ENCODE measurements at places on chromosomes 1 and 21.

- DNase-seq = no peak
These were observed 7.5 kb downstream of the CNN3 start for GRCh38 chr1:94919241-94920030.

DNA sequence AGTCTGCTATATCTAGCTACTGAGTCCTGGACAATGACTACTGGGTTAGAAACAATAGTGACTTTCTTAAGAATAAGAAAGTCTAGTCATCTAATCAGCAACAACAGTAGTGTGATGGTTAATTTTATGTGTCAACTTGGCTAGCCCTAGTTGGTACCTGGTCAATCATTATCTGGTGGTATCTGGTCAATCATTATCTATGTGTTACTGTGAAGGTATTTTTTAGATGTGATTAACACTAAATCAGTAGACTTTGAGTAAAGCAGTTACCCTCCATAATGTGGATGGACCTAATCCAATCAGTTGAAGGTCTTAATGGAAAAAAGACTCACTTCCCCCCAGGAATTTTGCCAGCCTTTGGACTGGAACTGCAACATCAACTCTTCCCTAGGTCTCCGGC lies 312.6 kb downstream of the SIPA1L2 start:
- no peak for DNase-seq

DNA sequence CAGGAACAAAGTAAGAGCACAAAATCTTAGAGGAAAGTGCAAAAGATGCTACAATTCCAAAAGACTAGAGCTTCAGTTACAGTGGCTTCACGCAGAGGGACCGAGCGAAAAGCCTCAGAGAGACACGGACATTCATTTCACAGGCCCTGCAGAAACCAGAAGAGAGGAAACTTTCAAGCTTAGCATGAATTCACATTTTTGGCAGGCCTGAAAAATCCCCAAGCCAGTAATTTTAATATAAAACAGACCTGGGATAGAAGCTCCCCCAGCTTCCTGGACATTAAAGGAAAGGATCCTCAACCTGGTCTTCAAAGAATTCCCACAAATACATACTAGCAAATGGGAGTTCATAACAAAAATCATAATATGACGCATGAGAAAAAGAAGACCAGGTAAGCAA lies 66.2 kb downstream of the HSF2BP start:
- no peak for DNase-seq

GRCh38 chr1:179231923-179232322 lies 2.4 kb upstream of the ABL2 start:
- DNase-seq = no peak

DNA sequence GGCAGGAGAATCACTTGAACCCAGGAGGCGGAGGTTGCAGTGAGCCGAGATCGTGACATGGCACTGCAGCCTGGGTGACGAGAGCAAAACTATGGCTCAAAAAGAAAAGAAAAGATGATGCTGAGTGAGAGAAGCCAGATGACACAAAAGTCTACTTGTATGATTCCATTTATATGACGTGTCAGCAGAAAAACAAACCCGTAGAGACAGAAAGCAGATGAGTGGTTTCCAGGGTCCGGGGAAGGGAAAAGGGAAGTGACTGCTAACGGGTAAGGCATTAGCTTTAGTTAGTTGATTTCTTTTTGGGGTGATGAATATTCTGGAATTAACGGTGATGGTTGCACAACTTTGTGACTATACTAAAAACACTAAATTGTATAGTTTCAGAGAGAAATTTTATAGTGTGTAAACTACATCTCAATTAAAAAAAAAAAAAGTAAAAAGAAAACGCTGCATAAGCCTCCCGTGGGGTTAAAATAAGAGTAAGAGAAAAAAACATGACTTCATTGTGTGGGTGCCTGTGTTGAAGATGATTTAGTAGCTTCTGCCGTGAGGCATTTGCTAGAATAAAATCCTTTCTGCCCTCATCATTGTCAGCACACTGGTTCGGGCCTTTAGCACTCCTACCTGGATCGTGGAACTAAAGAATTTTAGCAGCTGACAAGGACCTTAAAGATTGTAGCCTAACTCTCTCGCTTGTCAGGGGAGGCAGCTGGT lies 24.7 kb upstream of the ATP5PO start:
- no peak for DNase-seq

DNA sequence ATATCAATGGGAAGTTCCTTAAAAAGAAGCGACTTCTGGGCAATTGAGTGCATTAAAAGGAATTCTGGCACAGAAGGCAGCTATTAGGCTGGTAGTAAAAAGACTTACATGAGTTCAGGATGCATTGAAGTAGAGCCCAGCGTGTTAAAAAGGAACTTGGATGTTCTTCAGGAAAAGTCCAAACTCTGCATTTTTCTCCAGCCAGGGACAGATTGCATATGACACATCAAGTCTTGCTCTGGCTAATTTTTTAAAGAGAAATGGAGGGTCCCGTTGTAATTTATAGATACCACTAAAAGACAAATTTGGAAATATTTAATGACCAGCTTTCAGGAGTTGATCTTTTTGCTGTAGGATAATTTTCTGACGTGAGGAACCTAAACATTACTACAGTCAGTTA lies 1.2 kb downstream of the TPRG1L start:
- no peak for DNase-seq

GRCh38 chr1:203638950-203639349 lies 12.3 kb downstream of the ATP2B4 start:
- DNase-seq = no peak

DNA sequence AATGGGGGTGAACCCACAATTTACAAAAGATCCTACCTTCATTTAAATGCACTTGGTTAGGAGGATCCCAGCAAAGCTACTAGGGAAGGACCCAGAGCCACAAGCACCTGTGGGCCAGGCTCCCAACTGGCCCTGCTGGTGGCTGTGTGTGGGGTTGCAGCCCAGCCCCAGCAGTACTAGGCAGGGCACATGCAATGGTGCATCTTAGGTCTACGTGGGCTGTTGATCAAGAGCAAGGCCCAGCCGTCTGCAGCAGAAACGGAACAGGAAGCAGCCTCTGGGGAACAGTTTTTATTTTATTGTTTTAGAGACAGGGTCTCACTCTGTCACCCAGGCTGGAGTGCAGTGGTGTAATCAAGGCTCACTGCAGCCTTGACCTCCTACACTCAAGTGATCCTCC lies 134.1 kb upstream of the RAB4A start:
- DNase-seq = no peak

GRCh38 chr1:14765773-14766172 lies 167.3 kb downstream of the KAZN start:
- no peak for DNase-seq
